ENCODE measurements at places on chromosomes 12 and 14.

DNA sequence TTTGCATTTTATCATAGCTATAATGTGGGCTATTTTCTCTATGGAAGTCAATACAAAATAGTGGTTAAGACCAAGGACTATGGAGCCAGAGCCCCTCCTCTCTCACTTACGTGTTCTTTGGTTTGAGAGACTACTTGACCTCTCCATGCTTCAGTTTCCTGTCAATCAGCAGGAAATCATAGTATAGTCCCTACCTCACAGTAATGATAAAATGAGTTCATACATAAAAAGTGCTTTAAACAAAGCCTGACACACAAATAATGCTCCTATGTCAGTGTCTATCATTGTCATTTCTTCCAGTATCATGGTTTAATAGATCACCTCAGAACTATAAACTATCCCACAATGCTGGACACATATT, 90.4 kb downstream of the MED13L start:
- DNase-seq: no peak

DNA sequence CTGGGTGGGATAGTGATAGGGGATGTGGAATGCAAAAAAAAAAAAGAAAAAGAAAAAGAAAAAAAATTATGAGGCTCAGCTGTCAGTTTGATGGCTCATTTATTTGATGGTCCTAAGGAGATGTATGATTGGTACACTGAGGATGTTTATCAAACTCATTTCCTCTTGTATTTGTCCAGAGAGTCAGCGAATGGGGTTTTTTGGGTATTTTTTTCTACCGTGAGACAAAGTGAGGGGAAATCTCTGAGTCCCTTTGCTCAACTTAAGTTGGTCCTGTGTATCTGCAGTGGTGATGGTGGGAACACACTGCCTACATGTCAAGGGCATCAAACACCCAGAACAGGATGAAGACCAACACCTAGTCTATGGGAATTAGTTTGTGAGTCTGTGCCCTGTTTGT, 176.9 kb upstream of the HIF1A start:
- no peak for DNase-seq

- no peak for DNase-seq
Measured at GRCh38 chr14:34792598-34792997, 78.2 kb upstream of the CFL2 start.

GRCh38 chr14:89493877-89494634, 77.0 kb upstream of the FOXN3 start:
- no peak for DNase-seq

All from left hindlimb (tissue), 1 donor.